Stimulated activated CD4-positive, alpha-beta T cell treated with anti-CD3 and anti-CD28 coated beads, Interleukin-4, amount 100 ng/mL, for 24 hours (primary cell): ENCODE measurements at places on chromosomes 5 and 9.
A peak's percentile ranks its signal among the peaks of the same experiment; 100 is the strongest.

DNA sequence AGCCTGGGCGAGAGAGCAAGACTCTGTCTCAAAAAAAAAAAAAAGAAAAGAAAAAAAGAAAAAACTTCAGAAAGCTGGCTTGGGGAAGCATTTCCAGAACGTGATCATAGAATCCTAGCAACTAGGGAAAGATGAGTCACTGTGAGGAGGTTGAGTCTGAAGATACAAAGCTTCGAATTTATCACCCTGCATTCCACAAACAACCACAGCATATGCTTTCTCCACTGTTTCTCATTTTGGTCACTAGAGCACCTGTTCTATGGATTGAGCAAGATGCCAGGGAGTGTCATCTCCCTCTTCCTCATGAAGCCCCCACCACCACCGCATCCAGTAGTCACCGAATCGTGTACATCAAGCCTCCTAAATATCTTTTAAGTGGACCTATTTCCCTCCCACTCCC is 37.9 kb downstream of the SEMA5A start:
- no peak for DNase-seq

GRCh38 chr9:68998385-68998784 is 15.5 kb downstream of the PRKACG start:
- DNase-seq, result no peak

GRCh38 chr5:176438959-176439757 is 9.0 kb upstream of the FAF2 start:
- DNase-seq, result no peak

GRCh38 chr9:114898741-114899140 is 31.6 kb downstream of the TNFSF8 start:
- peak; percentile 64 for DNase-seq
